ENCODE measurements at places on chromosomes 5 and 9.

DNA sequence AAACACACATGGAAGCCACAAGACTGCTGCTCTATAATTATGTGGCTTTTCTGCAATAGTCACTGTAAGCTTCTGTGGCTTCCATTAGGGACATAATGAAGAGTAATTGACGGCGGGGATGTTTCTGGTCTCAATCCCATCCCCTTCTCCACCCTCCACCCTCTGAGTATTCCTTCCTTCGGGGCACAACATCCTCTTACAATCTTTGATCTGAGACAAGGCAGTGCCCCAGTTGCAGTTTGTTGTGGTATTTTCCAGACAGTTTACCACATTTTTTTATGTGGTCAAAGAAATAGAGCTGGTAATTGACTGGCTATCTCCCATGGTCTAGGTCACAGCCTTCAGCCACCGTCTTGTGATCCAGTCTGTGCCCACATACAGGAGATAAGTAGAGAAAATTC is 277.7 kb downstream of the NR2F1-AS1 start:
- DNase-seq = no peak

DNA sequence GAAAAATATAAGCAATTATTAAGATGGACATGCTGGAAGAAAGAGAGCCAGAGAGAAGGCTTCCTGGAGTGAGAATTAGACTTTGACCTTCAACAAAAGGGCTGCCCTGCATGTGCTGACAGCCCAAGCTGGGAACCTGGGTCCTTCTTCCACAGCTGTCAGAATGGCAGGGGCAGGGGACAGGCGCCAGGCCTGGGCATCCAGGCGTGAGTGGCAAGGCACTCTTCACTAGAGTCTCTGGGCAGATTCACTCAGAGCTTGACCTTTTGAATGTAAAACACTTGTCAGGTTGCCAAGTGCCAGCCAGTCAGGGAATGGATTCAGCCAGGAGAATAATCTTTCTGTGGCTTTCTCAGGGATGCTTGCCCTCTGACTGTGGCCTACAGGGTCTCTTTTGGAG is 119.1 kb upstream of the CLINT1 start:
- DNase-seq = no peak

DNA sequence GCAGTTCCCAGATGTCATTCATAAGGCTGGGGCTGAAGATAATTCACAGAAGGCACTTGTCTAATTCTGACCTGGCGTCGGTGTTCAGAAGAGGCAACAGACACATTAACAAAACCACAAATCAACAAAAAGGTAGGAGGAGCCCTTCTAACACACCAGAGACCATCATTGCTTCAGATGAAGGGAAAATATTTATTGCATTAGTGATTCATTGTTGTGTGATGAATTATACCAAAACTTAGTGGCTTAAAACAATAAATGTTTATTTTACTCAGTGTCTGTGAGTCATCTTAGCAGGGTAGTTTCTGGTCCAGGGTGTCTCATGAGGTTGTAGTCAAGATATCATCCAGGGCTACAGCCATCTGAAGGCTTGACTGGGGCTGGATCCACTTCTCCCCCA is 91.3 kb upstream of the KIF2A start:
- no peak for DNase-seq

DNA sequence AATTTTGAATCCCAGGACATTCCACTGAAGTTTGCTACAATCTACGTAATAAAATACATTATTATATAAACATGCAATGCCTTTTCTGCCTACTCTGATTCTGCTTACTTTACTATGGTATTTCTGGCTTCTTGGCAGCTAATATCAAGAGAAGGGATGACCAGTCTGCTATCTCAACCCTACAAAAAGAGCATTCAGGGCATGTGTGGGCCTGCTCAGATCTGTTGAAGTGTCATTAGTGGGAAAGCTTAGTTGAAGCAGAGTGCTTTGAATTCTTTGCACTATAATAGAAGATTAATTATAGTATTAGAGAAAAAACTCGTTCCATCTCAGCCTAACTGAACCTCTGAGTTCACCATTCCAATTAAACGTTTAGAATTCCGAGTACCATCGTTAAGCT is 339.5 kb upstream of the ISL1 start:
- DNase-seq = no peak

DNA sequence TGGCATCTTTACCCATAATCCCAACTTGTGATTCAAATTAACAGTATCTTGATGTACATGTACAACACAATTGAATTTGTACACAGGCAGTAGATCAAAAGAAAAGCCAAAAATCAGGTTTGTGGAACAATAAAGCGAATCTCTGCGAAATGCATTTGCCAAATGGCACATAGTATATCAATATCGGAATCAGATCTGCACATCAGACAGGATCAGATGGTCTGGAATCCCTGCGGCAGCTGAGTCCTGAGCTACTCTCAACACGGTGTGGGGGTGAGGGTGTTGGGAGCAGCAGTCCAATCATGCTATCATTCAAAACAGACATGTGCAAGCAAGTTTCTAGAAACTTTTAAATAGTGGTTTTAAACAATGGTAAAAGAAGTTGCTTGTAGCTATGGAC is 358.3 kb downstream of the SEMA5A start:
- DNase-seq = no peak

GRCh38 chr5:112919972-112920371 is 2.1 kb downstream of the REEP5 start:
- no peak for DNase-seq

DNA sequence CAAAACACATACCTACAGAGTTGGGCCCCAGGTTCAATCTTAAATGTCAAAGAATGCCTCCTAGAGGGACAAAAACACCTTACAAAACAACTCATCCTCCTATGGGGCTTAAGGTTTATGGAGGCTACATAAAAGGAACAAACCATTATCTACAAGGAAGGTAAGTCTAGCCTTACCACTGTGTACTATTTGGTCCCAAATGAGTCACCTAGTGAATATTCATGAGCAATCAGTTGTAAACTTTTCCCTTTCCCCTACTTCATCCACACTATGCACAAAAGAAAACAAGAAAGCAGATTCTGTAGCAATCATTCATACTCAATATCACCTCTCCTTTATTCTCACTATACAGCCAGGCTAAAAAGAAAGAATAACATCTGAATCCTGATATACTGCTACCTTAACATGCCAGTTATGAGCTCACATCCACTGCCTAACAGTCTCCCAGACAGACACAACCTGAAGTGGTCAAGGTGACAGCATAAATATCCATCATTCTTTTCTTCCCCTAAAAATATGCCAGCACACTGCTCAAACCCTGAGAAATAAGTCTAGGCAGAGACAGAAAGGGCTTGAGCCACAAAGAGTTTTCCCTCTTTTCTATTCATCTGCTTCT is 6.2 kb downstream of the OXCT1 start:
- no peak for DNase-seq

DNA sequence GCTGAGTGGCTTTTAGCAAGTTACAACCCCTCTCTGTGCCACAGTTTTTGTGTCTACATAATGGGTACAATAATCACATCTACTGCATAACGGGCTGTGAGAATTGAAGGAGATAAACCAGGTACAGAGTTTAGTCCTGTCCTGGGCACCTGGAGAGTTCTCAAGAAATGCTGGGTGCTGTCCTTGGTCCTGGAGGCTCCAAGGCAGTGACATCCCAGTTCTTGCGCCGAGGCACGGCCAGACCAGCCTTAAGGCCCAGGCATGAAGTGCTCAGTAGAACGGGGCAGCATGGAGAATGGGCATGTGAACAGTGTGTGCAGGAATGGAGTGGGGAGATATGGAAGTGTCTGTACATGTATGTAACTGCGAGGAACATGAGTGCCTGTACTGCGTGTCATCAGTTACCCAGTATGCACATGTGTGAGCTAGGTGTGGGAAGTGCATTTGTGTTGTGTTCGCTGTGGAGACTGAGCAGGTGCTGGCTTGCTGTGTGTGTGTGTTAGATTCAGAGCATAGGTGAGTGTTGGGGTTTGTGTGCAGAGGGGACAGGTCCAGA is 6.3 kb upstream of the UNC5A start:
- DNase-seq = no peak

DNA sequence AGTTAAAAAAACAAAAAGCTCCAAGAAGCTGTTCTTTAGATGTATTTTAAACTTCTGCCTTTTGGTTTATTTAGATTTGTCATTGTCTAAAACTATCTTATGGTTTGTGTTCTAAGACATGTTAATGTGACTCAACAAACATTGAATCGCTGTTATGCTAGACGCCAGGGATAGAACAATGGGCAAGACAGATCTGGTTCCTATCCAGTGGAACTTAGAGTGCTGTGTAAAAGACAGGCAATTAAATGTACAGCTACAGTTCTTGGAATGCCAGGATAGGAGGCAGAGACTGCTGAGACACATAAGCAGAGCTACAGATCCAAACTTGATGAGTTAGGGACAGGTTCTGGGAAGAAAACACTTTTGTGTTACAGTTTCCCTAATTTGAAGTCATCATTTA is 22.4 kb downstream of the LYRM7 start:
- no peak for DNase-seq

- no peak for DNase-seq
These were observed 54.7 kb upstream of the TSLP start for GRCh38 chr5:111016801-111017200.

DNA sequence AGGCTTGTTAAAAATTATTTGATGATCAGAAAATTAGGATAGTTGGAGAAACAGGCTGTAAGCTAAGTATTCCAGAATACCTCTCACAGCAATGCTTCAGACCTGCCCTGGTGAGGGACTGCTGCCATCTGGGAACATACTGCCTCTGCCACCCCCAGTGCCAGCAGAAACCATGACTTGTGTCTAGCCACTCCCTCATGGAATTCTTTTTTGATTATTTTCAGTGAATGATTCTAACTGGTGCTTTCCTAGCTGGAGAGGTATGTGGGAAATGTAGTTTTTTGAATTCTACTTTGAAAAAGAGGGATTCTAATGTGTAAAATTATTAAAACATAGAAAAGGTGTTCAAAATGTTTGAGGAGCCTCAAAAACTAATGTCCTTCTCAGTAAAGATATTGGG is 126.3 kb downstream of the HMHB1 start:
- no peak for DNase-seq

- DNase-seq = no peak
These were observed 3.9 kb upstream of the FBP1 start for GRCh38 chr9:94643176-94643575.

DNA sequence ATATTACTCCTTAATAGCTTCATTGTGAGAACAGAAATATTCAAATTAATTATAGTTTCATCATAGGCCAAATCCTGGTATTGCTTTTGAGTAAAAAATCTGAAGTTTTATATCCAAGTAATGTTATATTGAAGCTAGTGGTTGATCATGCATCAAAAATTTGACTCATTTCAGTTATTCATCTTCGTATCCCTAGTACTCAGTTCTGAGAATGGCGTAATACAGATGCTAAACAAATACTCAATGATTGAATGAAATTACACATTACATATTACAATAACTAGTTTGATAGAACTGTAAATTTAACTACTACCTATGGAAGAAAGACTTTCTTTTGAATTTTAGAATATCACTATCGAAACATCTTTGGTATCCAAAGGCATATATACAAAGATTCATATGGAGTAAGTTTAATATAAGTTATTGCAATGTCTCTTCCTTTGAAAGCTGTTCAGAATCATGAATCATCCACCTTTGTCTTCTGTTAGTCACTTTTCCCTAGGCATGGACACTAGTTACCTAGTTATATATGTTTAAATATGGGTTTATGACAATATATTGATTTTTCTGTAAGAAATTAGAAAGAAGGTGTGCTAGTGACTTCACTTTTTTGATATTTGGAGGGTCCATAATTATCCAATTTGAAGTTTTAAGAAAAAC is 5.0 kb upstream of the ZNF462 start:
- DNase-seq = no peak

- peak; percentile 18 for DNase-seq
These were observed 90.6 kb downstream of the RALGPS1 start for GRCh38 chr9:127004946-127005769.

- no peak for DNase-seq
These were observed 30.7 kb downstream of the MED10 start for GRCh38 chr5:6347673-6348072.

DNA sequence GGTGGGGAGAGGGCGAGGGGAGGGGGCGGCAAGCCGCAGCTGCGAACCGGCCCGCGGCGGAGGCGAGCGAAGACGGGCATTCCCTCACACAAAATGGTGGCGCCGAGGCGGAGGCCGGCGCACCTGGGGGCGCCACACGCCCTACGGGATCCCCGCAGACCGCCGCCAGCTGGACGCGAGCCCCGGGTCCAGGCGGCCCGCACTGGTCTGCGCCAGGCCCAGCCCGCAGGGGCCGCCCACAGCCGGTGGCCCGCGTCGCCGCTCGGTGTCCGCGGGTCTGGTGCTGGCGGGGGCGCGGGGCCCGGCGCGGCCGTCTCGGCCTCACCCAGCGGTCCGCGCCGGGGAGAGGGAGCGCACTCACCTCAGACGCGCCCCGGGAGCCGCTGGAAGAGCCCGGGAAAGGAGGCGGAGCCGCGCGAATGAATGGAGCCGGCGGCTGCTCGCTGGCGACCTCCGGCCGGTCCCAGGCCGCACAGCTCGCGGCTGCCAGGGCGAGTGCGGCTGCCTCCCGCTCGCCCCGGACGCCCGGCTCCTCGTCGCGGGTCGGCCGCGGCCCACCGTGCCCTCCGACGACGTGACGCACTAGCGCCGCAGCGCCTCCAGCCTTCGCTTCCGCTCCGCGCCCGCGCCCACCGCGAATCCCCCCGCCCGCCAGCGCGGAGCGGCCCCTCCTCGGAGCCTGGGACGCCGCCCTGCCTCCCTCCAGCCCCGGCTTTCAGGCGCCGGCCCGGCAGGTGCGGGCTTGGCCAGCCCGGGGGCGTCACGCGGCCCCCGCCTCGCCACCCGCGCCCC is at the start of gene FAM169A:
Gene FAM169A, minus strand, starts transcription at position 584 of the 792 bp plus-strand sequence. CDS start 24,711 bp downstream, outside the sequence.
- peak; percentile 27 for DNase-seq

All from stimulated activated CD4-positive, alpha-beta T cell treated with anti-CD3 and anti-CD28 coated beads, Interleukin-1b, Interleukin-23, amount 100 ng/mL, for 1 hour (primary cell).